ENCODE measurements at places on chromosomes 13 and 19. TPM values are rescaled to one million over a fixed set of nuclear protein-coding genes. Genes with fewer than 3 reads are reported as not detected.

Gene ZNF525
- total RNA-seq, result 9.3 TPM

Gene CABP5
- total RNA-seq, result 2.8 TPM

Gene DNAAF3
- 0.44 TPM for total RNA-seq

Gene KPTN
- total RNA-seq, result 3.4 TPM
